Activated T-cell treated with anti-CD3 and anti-CD28 coated beads, Interleukin-2, amount 50 U/mL, for 24 hours (primary cell): ENCODE measurements at places on chromosomes 7 and 10.

GRCh38 chr7:80591654-80592053, 46.8 kb upstream of the CD36 start:
- DNase-seq = no peak

GRCh38 chr7:137142376-137142775, 201.2 kb downstream of the PTN start:
- no peak for DNase-seq

- DNase-seq = no peak
Measured at GRCh38 chr7:29639886-29640595, 76.4 kb downstream of the PRR15 start.

- DNase-seq = no peak
Measured at GRCh38 chr10:94413361-94413760, 11.0 kb downstream of the TBC1D12 start.

GRCh38 chr10:17418249-17418648, 36.1 kb downstream of the ST8SIA6 start:
- DNase-seq = no peak

- no peak for DNase-seq
Measured at GRCh38 chr7:138235207-138235606, 158.9 kb downstream of the AKR1D1 start.

DNA sequence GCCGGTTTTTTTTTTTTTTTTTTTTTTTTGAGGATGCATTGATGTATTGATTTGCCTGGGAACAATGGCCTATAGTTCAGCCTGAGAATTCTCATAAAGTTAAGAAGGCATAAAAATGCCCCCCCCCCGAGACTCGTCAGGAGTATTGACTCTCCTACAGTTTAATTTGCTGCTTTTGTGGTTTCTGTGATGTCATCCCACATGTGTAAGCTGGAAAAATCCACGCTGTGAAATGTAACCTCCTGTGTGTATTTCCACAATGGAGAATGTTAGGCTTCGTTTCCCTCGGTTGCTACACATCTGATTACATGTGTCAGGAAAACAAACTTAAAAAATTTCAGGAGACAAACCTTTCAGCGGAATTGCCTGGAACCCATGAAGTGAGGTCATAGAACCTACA, 117.9 kb downstream of the FANK1 start:
- no peak for DNase-seq
